ENCODE measurements at places on chromosomes 7 and 10.

DNA sequence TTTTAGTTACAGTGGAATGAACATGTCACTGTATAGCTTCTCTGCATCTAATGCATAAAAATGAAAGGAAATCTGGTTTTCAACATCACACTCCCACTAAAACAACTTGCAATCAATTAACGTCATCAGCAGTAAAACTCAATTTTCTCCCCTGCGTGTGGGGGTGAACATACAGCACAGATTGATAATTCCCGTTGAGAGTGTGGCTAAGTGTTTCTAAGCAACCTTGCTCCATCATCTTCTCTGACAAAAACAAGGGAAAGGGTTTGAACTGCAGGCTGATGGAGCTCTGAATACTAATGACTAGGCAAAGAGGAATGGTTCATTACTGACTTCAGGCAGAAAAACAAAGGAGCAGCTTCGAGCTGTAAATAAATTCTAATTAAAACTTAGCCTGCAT lies 238.3 kb downstream of the PARD3 start:
- DNase-seq = no peak

DNA sequence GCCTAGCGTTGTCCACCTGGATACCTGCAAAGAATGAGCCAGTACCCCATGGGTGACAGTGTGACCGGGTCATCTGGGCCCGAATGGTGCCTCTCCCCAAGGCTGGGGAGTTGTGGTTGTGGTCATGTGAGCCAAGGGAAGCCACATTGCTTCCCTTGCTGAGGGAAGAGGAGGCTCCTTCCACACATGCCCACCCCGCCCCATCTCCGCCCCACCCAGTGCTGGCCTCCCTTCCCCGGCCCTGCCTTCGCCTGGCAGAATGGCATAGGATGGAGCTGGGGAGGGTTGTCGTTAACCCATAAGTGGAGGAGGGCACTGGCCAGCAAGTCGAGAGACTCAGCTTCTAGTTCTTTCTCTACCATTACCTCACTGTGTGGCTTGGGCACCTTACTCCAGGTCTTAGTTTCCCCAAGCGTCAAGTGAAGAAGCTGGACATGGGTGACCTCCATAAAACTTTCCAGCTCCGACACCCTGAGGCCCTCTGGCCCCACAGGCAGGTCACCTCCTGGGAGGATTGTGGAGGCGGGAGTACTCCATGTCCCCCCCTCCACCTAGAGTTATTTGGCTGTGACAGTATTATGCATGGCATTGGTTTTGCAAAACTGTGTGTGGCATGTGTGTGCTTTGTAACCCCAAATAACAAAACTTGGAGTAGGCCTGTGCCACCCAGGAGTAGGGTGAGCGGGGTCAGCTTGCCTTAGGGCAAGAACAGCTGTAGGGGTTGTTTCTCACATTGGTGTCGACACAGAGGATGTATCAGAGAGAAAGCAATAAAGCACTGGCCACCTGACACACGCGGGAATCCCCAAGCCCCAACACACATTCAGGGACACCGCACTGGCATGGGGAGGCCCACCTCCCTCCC lies 90.5 kb upstream of the MACROH2A2 start:
- DNase-seq = no peak

GRCh38 chr7:70092314-70093204 lies 494.3 kb downstream of the AUTS2 start:
- no peak for DNase-seq

DNA sequence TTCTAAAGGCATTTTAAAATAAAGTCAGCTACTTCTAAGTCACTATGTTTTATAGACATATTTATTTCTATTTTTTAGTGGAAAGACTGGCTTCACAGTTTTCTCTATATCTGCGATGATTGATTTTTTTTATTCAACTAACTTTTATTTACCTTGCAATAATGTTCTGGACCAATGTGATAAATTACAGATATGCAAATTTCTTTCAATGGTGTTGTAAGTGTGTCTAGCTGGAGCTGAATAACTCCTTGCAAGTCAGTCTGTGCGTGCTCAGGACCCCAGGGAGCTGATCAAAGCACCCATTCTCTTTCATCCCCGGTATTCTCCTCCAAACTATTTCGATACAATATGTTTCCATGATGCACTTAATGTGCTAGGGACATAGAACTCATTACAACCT lies 9.7 kb downstream of the PTF1A start:
- DNase-seq = no peak
